Activated CD8-positive, alpha-beta T cell treated with anti-CD3 and anti-CD28 coated beads for 36 hours (primary cell): ENCODE measurements at places on chromosomes 13 and 19. TPM values are rescaled to one million over a fixed set of nuclear protein-coding genes. Genes with fewer than 3 reads are reported as not detected.
A peak's percentile ranks its signal among the peaks of the same experiment; 100 is the strongest.

GRCh38 chr13:23985839-23986238 is 88.5 kb upstream of the C1QTNF9B start:
- no peak overlapping the region for H3K4me3 ChIP-seq
- no peaks in the 10 kb centered on the region for H3K4me1 ChIP-seq
- H3K36me3 ChIP-seq, result no peaks in the 10 kb centered on the region
- no peaks in the 10 kb centered on the region for H3K27me3 ChIP-seq
- no peak for DNase-seq
- H3K27ac ChIP-seq, result no peak overlapping the region

GRCh38 chr19:50720921-50721381 is 1.3 kb upstream of the SHANK1 start:
- H3K36me3 ChIP-seq, result no peaks in the 10 kb centered on the region
- H3K27ac ChIP-seq, result no peak overlapping the region
- peaks cover 45% of the 10 kb centered on the region for H3K27me3 ChIP-seq

GRCh38 chr19:3507371-3508120 is 1.4 kb downstream of the FZR1 start:
- H3K4me3 ChIP-seq, result peak overlapping the region; percentile 88
- H3K27ac ChIP-seq, result peak overlapping the region; percentile 85
- H3K4me1 ChIP-seq, result peaks cover 49% of the 10 kb centered on the region
- peak; percentile 50 for DNase-seq

- no peak for DNase-seq
- H3K36me3 ChIP-seq, result no peaks in the 10 kb centered on the region
- H3K4me1 ChIP-seq, result no peaks in the 10 kb centered on the region
- H3K4me3 ChIP-seq, result no peak overlapping the region
- peaks cover 3% of the 10 kb centered on the region for H3K27me3 ChIP-seq
- H3K27ac ChIP-seq, result no peak overlapping the region
Measured at GRCh38 chr13:43285933-43286597, 262.7 kb downstream of the DNAJC15 start.

MRI1 gene
- total RNA-seq, result 40.8 TPM

CALR gene
- 563 TPM for total RNA-seq

C19orf18 gene
- total RNA-seq, result 0.34 TPM

ZNF222 gene
- total RNA-seq, result 2.3 TPM

ZNF560 gene
- 0.11 TPM for total RNA-seq
